CD4-positive, alpha-beta T cell treated with Interleukin-12 subunit alpha and Interleukin-12 subunit beta, for 1 hour (primary cell): ENCODE measurements at places on chromosomes 2 and 18.

GRCh38 chr2:45992021-45992740, 305.0 kb upstream of the EPAS1 start:
- no peak for DNase-seq

- no peak for DNase-seq
These were observed 57.3 kb downstream of the GULP1 start for GRCh38 chr2:188349019-188349418.

DNA sequence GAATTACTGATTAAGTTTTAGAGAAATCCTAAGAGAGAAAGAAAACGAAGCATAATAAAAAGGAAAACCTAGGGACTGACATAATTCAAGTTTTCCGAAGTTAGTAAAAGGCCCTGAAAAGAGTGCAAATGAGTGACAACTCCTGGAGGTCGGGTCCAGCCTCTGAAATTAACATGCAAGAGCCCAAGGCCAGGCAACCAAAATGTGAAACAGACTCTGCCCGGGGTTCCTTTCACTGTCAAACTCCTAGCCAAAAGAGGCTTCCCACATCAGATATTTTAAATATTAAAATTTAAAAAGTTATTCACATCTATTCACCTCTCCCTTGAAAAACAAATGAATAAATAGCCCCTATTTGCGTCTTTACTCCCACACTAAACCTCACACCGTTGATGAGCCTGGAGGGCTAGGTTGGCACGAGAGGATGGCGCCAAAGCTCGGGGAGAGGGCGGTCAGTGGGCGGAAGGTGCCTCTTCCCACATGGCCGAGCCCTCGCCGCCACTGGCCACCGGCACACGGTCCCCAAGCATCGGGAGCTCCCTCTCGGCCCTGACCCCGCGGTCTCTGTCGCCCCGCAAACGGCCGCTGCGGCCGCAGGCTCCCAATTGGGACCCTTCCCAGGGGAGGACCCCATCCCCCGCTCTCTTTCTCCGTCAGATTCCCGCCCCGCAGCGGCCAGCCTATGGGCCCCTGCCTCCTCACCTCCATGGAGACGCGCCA, 630 bp downstream of the PPM1G start:
- DNase-seq, result no peak

- DNase-seq, result no peak
These were observed 335.4 kb upstream of the CDH2 start for GRCh38 chr18:28512357-28512756.

GRCh38 chr18:56060967-56061541, 473.1 kb upstream of the TCF4 start:
- no peak for DNase-seq
